PC-9 (cell line): ENCODE measurements at places on chromosomes 16 and 17. TPM values are rescaled to one million over a fixed set of nuclear protein-coding genes. Genes with fewer than 3 reads are reported as not detected.

GRCh38 chr16:364595-365491 lies 5.5 kb downstream of the MRPL28 start:
- no peak for DNase-seq

DNA sequence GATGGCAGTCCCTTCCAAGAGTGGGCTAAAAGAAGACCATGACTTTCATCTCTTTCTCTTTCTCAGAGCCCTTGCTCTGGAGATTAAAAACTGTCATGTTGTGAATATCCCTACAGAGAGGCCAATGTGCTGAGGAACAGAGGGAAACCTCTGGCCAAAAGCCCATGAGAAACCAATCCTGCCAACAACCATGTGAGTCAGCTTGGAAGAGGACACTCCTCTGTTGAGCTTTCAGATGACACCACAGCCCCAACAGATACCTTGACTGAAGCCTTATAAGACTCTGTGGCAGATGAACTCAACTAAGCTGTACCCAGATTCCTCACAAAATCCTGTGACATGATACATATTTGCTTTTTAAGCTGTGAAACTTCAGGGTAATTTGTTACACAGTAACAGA lies 19.6 kb downstream of the CPPED1 start:
- no peak for DNase-seq

- no peak for DNase-seq
Measured at GRCh38 chr16:13756411-13757140, 163.4 kb upstream of the ERCC4 start.

DNA sequence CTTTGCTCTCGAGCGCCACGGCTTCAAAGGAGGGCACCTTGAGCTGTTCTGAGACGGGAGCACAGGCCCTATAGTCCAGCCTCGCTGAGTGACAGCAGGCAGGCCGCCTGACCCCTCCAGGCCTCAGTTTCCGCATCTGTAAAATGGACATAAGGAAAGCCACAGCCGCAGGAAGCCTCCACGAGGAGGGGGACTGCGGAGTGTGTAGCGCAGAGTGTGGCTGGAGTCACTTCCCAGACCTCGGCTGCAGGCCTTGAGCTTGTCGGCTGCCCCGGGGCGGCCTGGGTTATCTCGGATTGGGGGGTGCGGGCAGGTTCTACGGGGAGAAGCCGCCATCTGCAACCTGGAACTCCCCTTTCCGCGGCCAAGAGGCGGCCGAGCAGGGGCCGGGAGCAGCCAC lies 40.8 kb downstream of the ZFPM1 start:
- DNase-seq = no peak

GRCh38 chr17:57004944-57005579 lies 27.1 kb downstream of the SCPEP1 start:
- no peak for DNase-seq

DNA sequence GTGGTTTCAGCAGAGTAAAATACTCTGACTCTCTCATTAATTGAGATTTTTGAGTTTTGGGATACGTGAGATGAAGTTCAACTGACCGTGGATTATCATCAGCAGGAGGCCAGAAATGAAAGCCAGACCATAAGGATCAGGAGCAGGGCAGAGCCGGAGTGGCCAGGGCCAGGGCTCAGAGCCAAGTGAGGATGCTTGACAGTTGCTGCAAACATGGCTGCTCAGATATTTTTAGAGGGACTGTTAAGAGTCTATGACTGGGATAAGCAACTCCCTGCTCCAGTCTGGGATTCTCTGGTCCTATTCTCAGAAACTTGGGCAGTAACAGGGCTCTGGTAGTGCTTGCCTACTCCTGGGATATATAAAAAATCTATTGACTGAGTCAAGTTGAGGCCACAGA lies 17.6 kb upstream of the CDH13 start:
- DNase-seq = no peak

DNA sequence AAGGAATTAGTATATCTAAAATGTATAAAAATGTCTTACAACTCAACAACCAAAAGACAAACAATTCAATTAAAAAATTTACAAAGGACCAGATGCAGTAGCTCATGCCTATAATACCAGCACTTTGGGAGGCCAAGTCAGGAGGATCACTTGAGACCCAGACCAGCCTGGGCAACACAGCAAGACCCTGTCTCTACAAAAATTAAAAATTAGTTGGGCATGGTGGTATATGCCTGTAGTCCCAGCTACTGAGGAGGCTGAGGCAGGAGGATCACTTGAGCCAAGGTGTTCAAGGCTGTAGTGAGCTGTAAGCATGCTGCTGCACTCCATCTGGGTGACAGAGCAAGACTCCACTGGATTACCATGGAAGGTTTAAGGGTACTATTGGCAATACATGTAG lies 33.8 kb downstream of the ZNRF1 start:
- DNase-seq = no peak

The SYNGR2 gene
- total RNA-seq = 91.9 and 95.0 TPM in 2 replicates

The TP53 gene
- total RNA-seq = 307 and 340 TPM in 2 replicates
